Activated naive CD4-positive, alpha-beta T cell treated with anti-CD3 and anti-CD28 coated beads for 36 hours (primary cell): ENCODE measurements at places on chromosomes 7 and 10. TPM values are rescaled to one million over a fixed set of nuclear protein-coding genes. Genes with fewer than 3 reads are reported as not detected.

DNA sequence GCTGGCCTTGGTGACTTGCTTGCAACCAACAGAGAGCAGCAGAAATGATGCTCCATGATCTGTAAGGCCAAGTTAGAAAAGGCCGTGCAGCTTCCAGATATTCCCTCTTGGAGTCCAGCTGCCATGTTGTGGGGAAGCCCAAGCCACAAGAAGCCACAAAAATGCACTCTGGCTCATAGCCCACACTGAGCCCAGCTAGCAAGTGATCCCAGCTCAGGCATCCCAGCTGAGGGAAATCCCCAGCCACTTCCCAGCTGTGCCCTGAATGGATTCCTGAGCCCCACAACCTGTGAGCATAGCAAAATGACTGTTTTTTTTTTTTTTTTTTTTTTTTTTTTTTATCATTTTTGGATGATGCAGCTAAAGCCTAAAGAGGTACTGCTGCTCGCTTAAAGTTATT lies 11.1 kb upstream of the SDK1 start:
- no peak overlapping the region for H3K4me3 ChIP-seq
- no peaks in the 10 kb centered on the region for H3K4me1 ChIP-seq
- no peak overlapping the region for H3K27ac ChIP-seq
- H3K27me3 ChIP-seq, result peaks cover 3% of the 10 kb centered on the region
- DNase-seq, result no peak

DNA sequence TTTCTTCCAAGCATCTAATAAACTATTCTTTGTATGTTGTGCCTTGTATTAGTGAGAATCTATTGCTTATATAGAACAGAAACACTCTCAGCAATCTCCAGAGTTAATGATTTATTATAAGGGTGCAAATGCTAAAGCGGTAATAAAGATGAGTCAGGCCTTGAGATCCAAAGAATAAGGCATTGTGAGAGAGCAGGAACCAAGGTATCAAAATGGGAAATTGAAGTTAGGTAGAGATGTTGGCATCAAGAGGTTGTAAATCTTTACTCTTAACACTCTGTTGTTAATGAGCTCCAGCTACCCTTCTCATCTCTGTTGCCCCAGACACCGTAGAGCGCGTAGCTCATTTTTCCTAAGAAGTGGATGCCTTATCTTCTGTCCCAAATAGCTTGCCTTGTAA lies 375.2 kb downstream of the ARL4A start:
- DNase-seq, result no peak
- no peak overlapping the region for H3K4me3 ChIP-seq

DNA sequence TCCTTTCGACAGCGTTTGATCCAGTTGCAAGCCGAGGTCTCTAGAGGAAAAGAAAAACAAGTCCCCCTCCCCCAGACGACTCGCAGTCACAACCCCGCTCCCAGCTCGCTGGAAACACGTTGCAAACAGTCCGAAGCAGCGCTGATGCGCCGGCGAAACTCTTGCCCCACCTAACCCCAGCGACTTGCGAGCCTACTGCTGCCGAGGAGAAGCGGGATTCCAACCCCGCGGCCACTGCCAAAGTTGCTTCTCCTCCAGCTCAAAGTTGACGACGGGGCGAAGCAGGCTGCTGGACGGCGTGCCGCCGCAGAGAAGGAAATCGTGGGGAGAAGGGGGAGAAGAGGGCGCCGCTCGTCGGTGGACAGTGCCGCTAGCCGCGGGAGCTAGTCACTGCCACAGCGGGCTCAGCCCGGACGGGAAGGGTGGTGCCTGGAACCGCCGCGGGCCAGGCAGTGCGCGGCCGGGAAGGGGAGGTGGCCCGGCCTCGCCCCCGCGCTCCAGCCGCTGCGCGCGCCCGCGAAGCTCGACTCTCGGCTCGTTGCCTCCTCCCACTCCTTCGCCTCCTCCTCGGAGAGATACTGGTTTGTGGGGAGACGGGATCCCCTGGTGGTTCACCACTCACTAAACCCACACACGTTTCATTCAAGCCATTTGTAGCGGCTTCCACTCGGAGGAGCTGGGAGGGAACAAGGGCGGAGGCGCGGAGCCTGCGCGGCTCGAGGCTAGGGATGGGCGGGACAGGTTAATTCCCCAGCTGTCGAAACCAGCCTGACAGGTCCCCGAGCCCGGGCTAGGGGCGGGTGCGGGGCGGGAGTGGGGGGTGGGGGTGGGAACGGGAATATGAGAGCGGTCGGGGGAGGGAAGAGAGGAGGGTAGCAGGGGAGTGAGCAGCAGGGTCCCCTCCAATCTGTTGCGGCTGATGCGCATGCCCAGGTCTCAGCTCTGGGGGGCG lies at the start of gene GPR37:
Gene GPR37, minus strand, starts transcription at position 392 of the 952 bp plus-strand sequence. CDS start 816 bp downstream, outside the sequence.
- H3K27ac ChIP-seq, result no peak within 1 kb of the TSS
- peak; percentile 54 for DNase-seq
- peaks cover 15% of the 10 kb centered on the region for H3K4me1 ChIP-seq

- no peak for DNase-seq
- H3K27ac ChIP-seq, result no peak overlapping the region
- H3K4me3 ChIP-seq, result no peak overlapping the region
- no peaks in the 10 kb centered on the region for H3K27me3 ChIP-seq
- H3K36me3 ChIP-seq, result no peaks in the 10 kb centered on the region
Observed at GRCh38 chr7:134784251-134785049, 5.0 kb downstream of the CALD1 start.

DNA sequence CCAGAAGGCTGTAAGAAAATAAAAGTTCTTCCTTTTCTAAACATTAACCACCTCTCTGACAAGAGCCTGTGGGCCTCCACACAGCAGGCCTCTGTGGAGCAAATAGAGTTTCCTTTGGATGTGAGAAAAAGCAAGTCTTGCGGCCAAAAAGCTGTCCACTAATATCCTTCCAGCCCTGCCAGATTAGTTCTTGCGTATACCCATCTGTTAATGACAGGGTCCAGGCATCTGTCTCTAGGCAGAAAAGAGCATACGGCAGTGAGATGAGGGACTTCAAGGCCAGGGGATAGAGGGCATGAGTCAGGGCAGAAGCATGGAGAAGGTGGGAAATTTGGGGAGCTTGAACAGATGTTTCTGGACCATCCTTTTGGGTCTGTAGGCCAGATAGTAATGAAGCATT lies 164.9 kb downstream of the NSUN6 start:
- H3K4me3 ChIP-seq, result no peak overlapping the region
- H3K36me3 ChIP-seq, result no peaks in the 10 kb centered on the region
- no peaks in the 10 kb centered on the region for H3K27me3 ChIP-seq
- DNase-seq, result no peak
- H3K4me1 ChIP-seq, result no peaks in the 10 kb centered on the region

DNA sequence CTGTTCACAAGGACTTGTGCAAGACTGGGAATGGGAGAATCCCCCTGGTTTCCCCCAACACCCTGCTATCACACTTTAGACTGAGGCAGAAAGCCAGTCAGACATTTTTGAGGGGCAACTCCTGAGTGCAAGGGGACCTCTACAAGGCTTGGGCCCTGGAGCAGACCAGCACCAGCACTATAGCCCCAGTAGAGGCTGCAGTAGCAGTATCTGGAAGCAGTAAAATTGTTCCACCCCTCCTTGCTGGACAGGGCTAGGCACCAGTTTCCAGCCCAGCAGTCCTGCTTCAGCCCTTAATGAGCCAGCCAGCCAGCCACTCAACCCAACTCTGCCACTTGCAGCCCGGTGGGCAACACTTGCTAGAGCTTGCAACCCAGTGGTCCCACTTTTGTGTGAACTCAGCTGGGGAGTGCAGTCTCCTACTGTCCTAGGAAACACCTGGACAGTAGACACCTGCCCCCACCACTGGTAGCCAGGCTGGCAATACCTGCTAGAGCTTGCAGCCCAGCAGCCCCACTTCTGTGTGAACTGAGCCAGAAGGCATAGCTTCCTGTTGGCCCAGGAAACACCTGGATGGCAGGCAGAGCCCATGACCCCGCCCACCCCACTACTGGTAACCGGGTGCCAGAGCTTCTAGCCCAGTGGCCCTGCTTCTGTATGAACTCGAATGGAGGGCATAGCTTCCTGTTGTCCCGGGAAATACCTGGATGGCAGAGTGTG lies 65.0 kb downstream of the FBXL13 start:
- peaks cover 1% of the 10 kb centered on the region for H3K36me3 ChIP-seq
- H3K27ac ChIP-seq, result no peak overlapping the region
- no peaks in the 10 kb centered on the region for H3K27me3 ChIP-seq
- DNase-seq, result no peak
- H3K4me3 ChIP-seq, result no peak overlapping the region

The ENO4 gene
- total RNA-seq, result not detected

The ASZ1 gene
- total RNA-seq, result not detected

- no peak overlapping the region for H3K27ac ChIP-seq
- H3K4me1 ChIP-seq, result peaks cover 28% of the 10 kb centered on the region
- H3K36me3 ChIP-seq, result peaks cover 7% of the 10 kb centered on the region
Observed at GRCh38 chr7:2063563-2064260, 169.0 kb downstream of the MAD1L1 start.

The NPFFR1 gene
- total RNA-seq, result not detected

DNA sequence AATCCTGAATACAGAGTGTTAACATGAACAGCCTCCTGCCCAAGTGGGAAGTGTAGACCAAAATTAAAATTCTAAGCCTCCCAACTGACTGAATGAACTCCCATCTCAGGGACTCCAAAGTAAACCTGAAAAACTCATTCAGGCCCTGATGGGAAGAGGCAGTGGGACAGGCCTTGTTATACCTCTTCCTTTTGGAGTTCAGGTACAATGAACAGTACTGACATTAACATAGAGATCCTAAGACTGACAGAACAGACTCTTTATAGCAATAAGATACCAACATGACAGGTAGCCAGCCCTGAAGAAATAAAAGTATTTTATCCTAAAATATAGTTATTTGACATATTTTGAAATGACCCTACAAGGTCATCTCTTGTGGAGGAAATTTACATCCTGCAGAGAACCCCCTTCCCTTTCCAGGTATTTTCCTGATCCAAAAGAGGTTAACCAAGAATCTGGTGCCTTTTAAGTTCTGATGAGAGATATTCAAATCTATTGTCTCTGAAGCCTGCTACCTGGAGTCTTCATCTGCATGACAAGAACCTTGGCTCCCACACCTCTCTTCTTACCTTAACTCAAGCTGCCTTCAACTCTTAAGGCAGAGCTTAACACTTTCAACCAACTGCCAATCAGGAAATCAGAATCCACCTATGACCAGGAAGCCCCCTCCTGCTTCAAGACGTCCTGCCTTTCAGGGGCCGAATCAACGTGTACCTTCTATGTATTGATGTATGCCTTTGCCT lies 103.3 kb upstream of the PFKP start:
- H3K27me3 ChIP-seq, result peaks cover 14% of the 10 kb centered on the region
- no peaks in the 10 kb centered on the region for H3K4me1 ChIP-seq
- DNase-seq, result no peak
- no peaks in the 10 kb centered on the region for H3K36me3 ChIP-seq
- H3K27ac ChIP-seq, result no peak overlapping the region

- DNase-seq, result no peak
- peaks cover 2% of the 10 kb centered on the region for H3K27me3 ChIP-seq
- no peak overlapping the region for H3K4me3 ChIP-seq
- H3K36me3 ChIP-seq, result no peaks in the 10 kb centered on the region
Observed at GRCh38 chr10:77699080-77699645, 61.6 kb upstream of the KCNMA1 start.

DNA sequence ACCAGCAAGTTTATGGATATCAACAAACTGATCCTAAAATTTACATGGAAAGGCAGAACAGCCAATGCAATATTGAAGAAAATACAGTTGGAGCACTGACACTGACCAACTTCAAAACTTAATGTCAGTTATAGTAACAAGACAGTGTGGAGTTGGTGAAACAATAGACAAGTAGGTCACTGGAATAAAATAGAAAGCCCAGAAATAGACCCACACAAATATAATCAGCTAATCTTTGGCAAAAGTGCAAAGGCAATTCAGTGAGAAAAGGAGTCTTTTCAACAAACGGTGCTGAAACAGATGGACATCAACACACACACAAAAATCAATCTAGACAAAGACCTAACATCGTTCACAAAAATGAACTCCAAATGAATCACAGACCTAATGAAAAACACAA lies 13.8 kb downstream of the RSU1 start:
- H3K27me3 ChIP-seq, result no peaks in the 10 kb centered on the region
- no peak overlapping the region for H3K4me3 ChIP-seq
- peaks cover 17% of the 10 kb centered on the region for H3K36me3 ChIP-seq

GRCh38 chr10:77686650-77687417 lies 49.2 kb upstream of the KCNMA1 start:
- H3K4me3 ChIP-seq, result no peak overlapping the region
- no peaks in the 10 kb centered on the region for H3K4me1 ChIP-seq

The ZNF804B gene
- not detected for total RNA-seq

DNA sequence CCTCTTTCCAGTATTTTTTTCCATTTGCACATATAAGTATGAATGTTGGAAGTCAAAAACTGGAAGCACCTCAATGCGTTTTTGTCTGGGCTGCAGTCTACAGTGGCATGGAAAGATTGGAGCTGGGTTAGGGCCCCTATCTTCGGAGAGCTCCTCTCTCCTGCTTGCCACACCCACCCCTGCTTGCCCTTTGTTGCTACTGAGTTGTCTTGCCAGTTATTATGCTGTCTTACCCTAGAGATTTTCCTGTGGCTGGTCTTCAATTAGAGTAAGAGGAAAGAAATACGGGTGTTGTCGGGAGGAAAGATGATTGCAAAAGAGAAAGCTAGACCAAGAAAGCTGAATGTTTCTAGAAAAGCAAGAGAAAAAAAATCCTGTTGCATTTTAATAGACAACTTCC lies 228.9 kb upstream of the CELF2 start:
- no peak overlapping the region for H3K27ac ChIP-seq
- no peak overlapping the region for H3K4me3 ChIP-seq
- no peak for DNase-seq
- no peaks in the 10 kb centered on the region for H3K36me3 ChIP-seq
- H3K27me3 ChIP-seq, result peaks cover 8% of the 10 kb centered on the region

The EGR2 gene
- 18.5 TPM for total RNA-seq

DNA sequence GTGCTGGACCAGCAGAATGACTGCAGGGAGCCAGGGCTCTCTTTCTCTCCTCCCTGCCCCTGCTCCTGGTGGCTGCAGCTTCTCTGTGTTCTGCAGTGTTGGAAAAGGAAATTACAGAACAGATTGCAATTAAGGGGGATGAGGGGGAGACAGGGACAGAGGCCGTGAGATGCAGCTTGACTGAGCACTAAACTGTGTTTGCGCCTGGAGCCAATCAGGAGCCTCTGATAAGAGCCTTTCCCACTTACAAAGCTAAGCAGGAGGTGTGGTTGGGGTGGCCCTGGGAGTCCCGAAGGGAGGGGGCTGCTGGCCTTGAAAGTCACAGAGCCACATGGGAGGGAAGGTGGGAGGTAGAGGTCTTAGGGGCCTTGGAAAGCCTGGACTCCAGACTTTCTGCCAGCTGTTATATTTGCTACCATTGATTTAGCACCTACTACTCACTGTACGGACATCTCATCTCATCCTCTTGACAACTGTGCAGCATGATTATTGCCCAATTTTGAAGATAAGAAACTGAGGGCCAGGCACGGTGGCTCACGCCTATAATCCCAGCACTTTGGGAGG lies 26.7 kb downstream of the TRIM8 start:
- H3K27me3 ChIP-seq, result no peaks in the 10 kb centered on the region
- H3K4me1 ChIP-seq, result peaks cover 39% of the 10 kb centered on the region
- H3K4me3 ChIP-seq, result no peak overlapping the region
- no peak overlapping the region for H3K27ac ChIP-seq

DNA sequence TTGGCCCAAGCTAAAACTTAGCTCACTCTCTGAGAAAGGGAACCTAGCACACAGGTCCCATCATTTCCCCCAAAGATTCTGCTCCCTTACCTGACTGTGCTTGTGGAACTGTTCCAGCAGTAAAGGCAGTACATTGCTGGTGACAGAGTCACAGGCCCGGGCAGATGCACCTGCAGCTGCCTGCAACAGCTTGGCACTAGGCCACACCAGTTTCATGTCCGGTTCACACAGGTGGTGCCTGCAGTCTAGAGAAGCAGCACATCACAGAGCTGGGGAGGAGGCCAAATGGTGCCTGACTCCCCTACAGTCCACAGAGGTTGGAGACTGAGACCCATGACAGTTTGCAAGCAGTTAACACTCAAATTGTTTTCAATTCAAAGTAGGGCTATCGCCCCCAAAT lies 22.2 kb downstream of the ZDHHC16 start:
- no peaks in the 10 kb centered on the region for H3K27me3 ChIP-seq
- no peak overlapping the region for H3K4me3 ChIP-seq
- no peak for DNase-seq
- peaks cover 23% of the 10 kb centered on the region for H3K36me3 ChIP-seq
